Activated B cell treated with CpG ODN at 0.5 μM for 24 hours (primary cell): ENCODE measurements at places on chromosomes 4 and X.

DNA sequence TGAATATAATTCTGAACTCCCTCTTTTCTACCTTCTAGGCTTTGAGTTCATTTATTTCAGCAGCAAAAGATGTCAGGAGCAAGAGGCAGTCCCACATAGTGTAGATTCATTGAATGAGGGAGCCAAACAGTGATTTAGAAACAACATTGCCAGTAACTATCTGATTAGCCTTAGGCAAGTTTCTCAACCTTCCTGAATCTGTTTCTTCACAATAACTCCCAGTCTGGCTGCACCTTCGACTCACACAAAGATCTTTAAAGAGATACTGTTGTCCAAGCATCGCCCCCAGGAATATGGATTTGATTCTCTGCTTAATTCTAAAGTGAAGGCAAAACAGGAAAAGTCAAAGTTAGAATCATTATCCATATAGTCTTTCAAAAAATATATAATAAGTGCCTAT, 1026.2 kb downstream of the DMD start:
- no peak overlapping the region for H3K4me3 ChIP-seq
- no peak for DNase-seq
- no peaks in the 10 kb centered on the region for H3K27me3 ChIP-seq
- H3K36me3 ChIP-seq, result no peaks in the 10 kb centered on the region

- no peak for DNase-seq
- H3K27ac ChIP-seq, result no peak overlapping the region
- H3K36me3 ChIP-seq, result peaks cover 50% of the 10 kb centered on the region
- no peaks in the 10 kb centered on the region for H3K27me3 ChIP-seq
These were observed 92.1 kb downstream of the SLC9A7 start for GRCh38 chrX:46666831-46667230.

GRCh38 chr4:140893939-140894338, 137.8 kb upstream of the TBC1D9 start:
- DNase-seq, result no peak
- peaks cover 16% of the 10 kb centered on the region for H3K27me3 ChIP-seq
- no peaks in the 10 kb centered on the region for H3K4me1 ChIP-seq

- H3K4me1 ChIP-seq, result no peaks in the 10 kb centered on the region
- H3K27me3 ChIP-seq, result no peaks in the 10 kb centered on the region
- no peak overlapping the region for H3K4me3 ChIP-seq
- no peak for DNase-seq
These were observed 81.5 kb upstream of the PTPN13 start for GRCh38 chr4:86512631-86513030.

GRCh38 chrX:68232206-68232605, 201.1 kb downstream of the OPHN1 start:
- H3K27me3 ChIP-seq, result no peaks in the 10 kb centered on the region
- no peak for DNase-seq
- no peaks in the 10 kb centered on the region for H3K36me3 ChIP-seq
- H3K4me1 ChIP-seq, result no peaks in the 10 kb centered on the region
- H3K4me3 ChIP-seq, result no peak overlapping the region

GRCh38 chr4:156194896-156195295, 241.2 kb upstream of the CTSO start:
- no peak for DNase-seq
- H3K27ac ChIP-seq, result no peak overlapping the region
- H3K4me3 ChIP-seq, result no peak overlapping the region
- no peaks in the 10 kb centered on the region for H3K36me3 ChIP-seq

GRCh38 chr4:185189606-185190305, 14.0 kb downstream of the CFAP97 start:
- H3K4me1 ChIP-seq, result peaks cover 35% of the 10 kb centered on the region
- DNase-seq, result no peak
- H3K27me3 ChIP-seq, result no peaks in the 10 kb centered on the region
- H3K4me3 ChIP-seq, result no peak overlapping the region
- peak overlapping the region; percentile 5 for H3K27ac ChIP-seq
- peaks cover 30% of the 10 kb centered on the region for H3K36me3 ChIP-seq

- peak overlapping the region; percentile 69 for H3K4me3 ChIP-seq
- DNase-seq, result no peak
- H3K27me3 ChIP-seq, result no peaks in the 10 kb centered on the region
- H3K4me1 ChIP-seq, result peaks cover 86% of the 10 kb centered on the region
- H3K27ac ChIP-seq, result peak overlapping the region; percentile 84
- H3K36me3 ChIP-seq, result peaks cover 2% of the 10 kb centered on the region
These were observed 12.4 kb downstream of the SH3KBP1 start for GRCh38 chrX:19875050-19875431.

DNA sequence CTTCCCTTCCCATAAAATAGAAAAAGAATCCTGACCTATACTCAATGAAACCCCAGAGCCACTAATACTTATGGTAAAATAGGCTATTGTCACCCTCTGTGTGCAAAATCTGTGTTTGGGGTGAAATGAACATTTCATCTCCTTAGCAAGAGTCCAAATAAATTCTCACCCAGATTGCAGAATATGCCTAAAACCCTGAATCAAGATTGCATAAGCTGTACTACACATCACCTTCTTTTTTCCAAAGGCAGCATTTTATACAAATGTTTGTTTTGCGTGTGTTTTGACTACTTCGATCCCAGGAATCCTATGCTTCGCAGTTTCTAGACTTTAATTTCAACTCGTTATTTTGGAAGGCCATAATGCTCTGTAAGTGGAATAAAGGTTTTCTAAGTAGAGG, 12.2 kb upstream of the HADH start:
- H3K27ac ChIP-seq, result no peak overlapping the region
- no peaks in the 10 kb centered on the region for H3K27me3 ChIP-seq
- DNase-seq, result no peak
- no peaks in the 10 kb centered on the region for H3K36me3 ChIP-seq
- no peaks in the 10 kb centered on the region for H3K4me1 ChIP-seq

- peaks cover 12% of the 10 kb centered on the region for H3K36me3 ChIP-seq
- DNase-seq, result no peak
- peak overlapping the region; percentile 96 for H3K27ac ChIP-seq
- peak overlapping the region; percentile 98 for H3K4me3 ChIP-seq
These were observed 567 bp downstream of the C4orf46 start for GRCh38 chr4:158670975-158671664.

- no peaks in the 10 kb centered on the region for H3K4me1 ChIP-seq
- no peak overlapping the region for H3K27ac ChIP-seq
- no peaks in the 10 kb centered on the region for H3K36me3 ChIP-seq
- H3K27me3 ChIP-seq, result no peaks in the 10 kb centered on the region
- no peak overlapping the region for H3K4me3 ChIP-seq
These were observed 308.7 kb downstream of the PDGFC start for GRCh38 chr4:156662921-156663320.

DNA sequence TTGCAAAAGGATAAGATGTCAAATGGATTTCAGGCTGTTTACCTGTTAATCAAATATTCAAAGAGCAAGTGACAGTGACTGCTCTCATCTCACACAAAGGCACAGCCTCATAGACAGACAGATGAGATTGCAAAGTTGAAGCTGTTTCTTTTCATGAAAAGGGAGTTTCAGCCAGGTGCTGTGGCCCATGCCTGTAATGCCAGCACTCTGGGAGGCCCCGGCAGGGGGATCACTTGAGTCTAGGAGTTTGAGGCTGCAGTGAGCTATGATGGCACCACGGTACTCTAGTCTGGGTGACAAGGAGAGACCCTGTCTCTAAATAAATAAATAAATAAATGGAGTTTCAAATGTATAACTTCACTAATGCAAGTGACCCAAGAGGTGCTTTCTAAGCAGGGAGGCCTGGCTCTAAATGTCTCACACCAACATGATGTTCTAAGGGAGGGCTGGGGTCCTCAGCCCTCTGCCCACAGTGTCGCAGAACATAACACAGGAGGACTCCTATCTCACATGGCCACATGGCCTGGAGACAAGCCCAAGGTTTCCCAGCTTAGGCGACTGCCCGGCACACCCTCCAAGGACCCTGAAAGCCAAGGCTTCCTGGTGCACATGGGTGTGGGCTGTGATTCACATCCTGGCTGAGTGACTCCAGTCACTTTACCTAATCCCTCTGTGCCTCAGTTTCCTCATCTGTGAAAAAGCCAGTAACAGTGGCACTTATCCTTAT, 26.8 kb downstream of the PPP2R2C start:
- H3K4me3 ChIP-seq, result no peak overlapping the region
- no peak for DNase-seq
- H3K27me3 ChIP-seq, result peaks cover 7% of the 10 kb centered on the region
- H3K27ac ChIP-seq, result no peak overlapping the region
- H3K36me3 ChIP-seq, result no peaks in the 10 kb centered on the region

- H3K27ac ChIP-seq, result no peak overlapping the region
- H3K27me3 ChIP-seq, result no peaks in the 10 kb centered on the region
- DNase-seq, result no peak
- H3K4me3 ChIP-seq, result no peak overlapping the region
- H3K36me3 ChIP-seq, result peaks cover 24% of the 10 kb centered on the region
These were observed 74.2 kb upstream of the STS start for GRCh38 chrX:7073336-7073735.
